GM20000 (cell line): ENCODE measurements at places on chromosomes 11 and 22.

DNA sequence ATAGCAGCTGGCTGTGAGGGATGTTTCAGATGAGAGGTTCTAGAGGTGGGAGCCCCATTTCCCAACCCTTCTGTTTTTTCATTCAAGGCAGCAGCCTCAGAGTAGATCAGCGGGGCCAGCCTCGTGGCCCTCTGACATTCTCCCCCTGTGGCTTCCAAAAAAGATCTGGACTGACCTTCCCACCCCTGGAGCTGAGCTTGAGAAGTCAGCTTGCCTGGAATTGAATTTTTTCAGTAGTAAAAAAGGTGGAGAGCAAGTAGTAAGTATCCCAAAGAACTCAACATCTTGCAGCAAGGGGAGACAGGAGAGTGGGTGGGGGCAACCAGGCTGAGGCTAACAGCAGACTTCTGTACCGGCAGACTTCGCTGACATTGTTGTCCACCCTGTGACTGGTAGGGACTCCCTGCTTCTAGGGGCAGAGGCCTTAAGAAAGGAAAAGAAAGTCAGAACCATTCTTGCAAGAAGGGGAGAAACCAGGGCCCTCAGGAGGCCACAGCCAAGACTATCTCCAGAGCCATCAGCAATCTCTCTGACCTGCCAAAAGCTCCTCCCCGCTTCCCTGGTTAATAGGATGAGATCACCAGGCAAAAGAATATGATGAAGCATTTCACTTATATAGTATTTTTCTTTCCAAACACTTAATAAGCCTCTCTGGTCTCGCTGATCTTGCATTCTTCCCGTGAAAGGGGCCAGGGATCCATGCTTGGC lies 2.0 kb upstream of the GRIK4 start:
- no peak for DNase-seq

DNA sequence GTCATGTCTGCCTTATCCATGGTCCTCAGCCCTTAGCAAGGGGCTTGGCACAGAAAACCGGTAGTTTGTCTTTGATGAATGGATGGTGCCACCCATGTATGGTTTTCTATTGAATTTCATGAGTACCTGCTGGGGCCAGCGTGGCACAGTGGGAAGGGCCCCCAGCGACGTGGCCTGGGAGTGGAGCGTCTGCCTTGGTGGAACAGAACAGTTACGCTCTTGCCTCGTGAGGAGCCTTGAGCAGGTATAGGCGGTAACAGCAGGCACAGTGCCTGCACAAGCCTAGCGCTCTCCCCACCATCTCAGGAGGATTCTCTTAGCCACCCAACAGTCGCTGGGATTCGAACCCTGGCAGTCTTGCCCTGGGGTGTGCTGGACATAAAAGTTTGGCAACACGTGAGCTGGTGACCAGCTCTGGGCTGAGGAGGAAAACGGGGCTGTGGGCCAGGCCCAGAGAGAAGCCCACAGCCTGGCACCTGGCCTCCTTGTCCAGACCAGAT lies 3.0 kb upstream of the SSH3 start:
- no peak for DNase-seq

- no peak for DNase-seq
Observed at GRCh38 chr11:61800331-61801281, 7.9 kb downstream of the FEN1 start.

- DNase-seq, result no peak
Observed at GRCh38 chr22:26597480-26597879, 7.5 kb upstream of the TPST2 start.

DNA sequence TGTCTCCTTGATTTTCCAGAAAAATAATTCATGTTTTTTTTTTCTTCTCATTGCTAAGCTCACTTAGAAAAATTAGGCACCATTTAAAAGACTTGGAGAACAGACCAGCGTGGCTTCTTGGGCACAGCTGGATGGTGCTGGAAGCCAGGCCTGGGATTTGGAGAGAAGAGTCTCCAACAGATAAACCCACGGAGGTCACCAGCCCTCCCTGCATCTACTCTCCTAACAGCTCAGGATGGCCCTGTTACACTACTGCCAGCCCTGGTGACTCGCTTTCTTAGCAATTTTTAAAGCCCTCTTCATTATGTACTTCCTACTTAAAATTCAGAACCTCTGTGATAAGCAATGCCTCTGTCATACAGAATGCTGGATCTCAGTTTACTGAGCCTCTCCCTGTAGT lies 1.7 kb downstream of the PTH start:
- no peak for DNase-seq

DNA sequence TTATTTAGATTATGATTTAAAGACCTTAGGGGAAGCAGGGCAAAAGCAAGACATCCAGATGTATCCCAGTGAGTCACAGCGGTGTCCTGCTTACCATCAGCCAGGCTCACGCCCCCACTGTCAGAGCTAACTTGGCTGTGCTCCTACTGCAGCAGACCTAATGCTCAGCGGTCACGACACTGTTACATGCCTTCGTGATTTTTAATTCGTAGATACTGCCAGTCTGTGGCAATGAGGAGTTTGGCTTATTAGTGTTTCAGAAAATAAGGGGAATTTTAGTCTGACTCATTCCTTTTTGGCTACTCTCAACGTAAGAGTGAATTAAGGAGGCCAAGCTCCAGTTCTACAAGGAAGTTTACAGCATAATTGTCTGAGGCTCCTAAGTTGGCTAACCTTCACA lies 22.7 kb downstream of the EFCAB6 start:
- no peak for DNase-seq

GRCh38 chr11:1514336-1515061 lies 27.9 kb upstream of the MOB2 start:
- DNase-seq, result no peak

GRCh38 chr11:36141196-36141953 lies 147.8 kb downstream of the COMMD9 start:
- no peak for DNase-seq

GRCh38 chr22:42623756-42624441 lies 9.2 kb upstream of the POLDIP3 start:
- no peak for DNase-seq

- no peak for DNase-seq
Observed at GRCh38 chr11:73869332-73869949, 7.2 kb downstream of the COA4 start.

DNA sequence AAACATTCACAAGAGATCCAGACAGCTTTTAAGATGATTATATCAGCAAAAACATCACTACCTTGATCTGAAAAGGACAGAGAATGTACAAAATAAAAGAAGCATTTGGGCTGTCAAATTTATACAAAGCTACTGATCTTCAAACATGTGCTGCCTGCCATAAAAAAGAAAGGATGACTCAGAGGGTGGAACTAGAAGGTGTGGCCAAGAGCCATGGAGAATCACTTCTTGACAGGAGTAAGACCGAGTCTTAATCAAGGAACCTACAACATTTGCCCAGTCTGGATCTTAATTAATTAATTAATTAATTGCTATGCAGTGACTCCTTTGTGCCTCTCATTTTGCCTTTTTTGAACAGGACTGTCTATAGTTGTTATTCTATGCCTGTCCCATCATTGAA lies 33.2 kb downstream of the C11orf96 start:
- no peak for DNase-seq

- DNase-seq, result no peak
Observed at GRCh38 chr22:36413022-36413775, 25.4 kb upstream of the MYH9 start.

DNA sequence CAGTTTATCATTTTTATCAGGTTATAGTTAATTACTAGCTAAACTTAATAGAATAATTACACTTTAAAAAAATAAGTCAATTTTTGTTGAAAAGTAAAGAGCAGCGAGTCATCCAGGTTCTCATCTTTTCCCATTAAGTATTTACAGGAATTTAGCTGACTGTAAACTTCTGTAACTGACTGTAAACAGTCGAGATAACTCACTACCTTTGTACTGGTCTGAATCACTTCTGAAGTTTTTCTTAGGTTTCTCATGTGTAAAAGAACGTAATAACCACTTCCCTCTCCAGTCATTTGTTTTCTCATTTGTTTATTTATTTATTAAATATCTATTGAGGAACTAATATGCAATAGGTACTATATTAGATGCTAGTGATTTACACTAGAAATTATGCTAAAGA lies 270.8 kb downstream of the DYNC2H1 start:
- DNase-seq, result no peak

DNA sequence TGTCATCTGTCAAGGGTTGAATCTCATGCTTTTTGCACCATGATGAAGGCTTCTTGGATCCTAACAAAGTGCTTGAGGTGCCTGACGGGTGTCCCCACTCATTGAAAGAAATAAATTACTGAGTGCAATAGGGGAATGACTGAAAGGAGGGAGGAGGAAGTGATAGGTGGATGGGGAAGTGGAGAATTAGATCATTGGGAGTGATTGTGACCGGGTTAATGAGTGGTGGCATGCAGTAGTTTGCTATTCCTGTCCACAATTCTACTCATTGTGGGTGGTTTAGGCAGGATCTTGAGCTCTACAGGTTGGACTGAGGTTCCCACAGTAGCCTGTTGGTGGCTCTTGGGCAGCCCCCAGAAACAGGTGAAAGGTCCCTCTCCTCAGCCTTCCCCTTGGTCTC lies 44.3 kb downstream of the THAP12 start:
- no peak for DNase-seq

DNA sequence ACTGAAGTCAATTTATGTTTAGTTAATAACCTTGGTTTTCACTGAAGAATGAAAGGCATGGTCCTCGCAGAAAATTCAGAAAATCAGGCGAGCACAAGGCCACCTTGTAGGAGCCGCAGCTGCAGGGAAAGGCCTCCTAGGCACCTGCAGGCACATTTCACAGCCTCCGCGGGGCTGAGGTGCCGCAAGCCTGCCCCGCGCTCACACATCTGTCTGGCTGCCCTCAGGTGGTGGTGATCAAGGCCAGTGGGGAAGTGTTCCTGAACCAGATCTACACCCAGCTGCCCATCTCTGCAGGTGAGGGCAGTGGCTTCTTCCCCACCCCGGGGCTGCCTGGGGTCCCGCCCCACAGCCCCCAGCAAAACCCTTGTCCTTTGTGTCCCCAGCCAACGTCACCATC lies 10.5 kb downstream of the MUC5AC start:
- DNase-seq, result no peak

DNA sequence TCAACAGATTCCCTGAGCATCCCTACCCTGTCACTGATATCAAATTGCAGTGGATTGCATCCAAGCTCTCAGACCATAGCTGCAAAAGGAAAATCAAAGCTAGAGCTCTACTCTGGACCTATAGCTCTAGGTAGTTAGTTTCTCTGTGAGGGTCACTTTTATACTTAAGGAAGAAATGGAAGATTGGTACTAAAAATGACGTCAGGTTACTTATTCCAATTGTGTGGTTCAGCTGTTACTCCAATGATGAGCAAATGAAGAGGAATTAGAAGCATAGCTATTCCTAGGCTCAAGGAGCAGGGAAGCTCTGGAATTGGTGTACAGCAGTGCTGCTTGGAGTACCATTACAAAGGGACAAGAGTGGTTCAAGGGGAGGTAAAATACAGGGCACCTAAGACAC lies 36.4 kb upstream of the GLYATL1 start:
- no peak for DNase-seq

GRCh38 chr22:44524806-44525205 lies 26.8 kb upstream of the RTL6 start:
- no peak for DNase-seq

GRCh38 chr11:709109-709997 lies 3.3 kb downstream of the EPS8L2 start:
- DNase-seq, result peak; percentile 37

GRCh38 chr22:41856469-41856868 lies 23.6 kb downstream of the SREBF2 start:
- DNase-seq, result no peak

- DNase-seq, result no peak
Observed at GRCh38 chr22:38033522-38034277, 23.5 kb upstream of the PICK1 start.

- DNase-seq, result no peak
Observed at GRCh38 chr22:49736538-49736937, 91.1 kb downstream of the BRD1 start.

DNA sequence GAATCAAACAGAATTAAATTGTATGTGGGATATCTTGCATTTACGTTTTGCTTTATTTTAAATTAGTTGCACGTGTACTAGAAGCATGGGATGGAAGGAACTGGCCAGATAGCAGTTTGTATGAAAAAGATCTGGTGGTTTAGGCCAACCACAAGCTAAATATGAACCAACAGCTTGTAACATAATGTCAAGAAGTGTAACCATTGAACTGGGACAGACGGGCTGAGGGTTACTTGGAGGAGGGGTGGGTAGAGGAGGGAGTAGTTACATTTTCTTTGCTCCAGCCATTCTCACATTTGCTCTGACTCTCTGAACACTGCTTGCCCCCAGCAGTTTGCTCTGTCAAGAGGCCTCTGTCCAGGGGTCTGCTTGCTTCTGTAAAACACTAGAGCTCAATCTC lies 31.7 kb upstream of the CXCR5 start:
- peak; percentile 50 for DNase-seq

- DNase-seq, result no peak
Observed at GRCh38 chr11:106614262-106614661, 404.0 kb downstream of the GUCY1A2 start.

DNA sequence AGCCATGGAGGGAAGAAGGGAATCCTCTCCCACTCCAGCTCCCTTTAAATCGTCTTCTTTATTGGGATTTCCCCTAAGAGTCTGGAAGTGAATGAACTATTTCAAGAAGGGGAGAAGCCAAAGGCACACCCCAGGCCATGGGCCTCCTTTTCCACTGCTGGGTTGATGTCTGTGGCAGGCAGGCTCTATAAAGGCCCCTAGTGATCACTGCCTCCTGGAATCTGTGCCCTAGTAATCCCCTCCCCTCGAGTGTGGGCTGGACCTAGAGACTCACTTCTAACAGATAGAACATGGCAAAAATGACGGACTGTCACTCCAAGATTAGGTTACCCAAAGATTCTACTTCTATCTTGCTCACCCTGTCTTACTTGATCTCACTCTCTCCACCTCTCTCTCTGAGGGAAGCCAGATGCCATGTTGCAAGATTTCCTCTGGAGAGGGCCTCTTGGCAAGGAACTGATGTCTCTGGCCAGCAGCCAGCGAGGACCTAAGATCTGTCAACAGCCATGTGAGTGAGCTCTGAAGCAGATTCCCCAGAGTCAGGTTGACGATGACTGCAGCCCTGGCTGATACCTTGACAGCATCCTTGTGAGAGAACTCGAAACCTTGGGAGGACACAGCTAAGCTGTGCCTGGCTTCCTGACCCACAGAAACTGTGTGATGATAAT lies 444.8 kb downstream of the SOX6 start:
- no peak for DNase-seq

- no peak for DNase-seq
Observed at GRCh38 chr11:22079133-22079872, 113.6 kb upstream of the ANO5 start.

GRCh38 chr11:76610871-76611475 lies 59.6 kb downstream of the LRRC32 start:
- no peak for DNase-seq
